T47D (cell line): ENCODE measurements at places on chromosomes 5 and 9.

DNA sequence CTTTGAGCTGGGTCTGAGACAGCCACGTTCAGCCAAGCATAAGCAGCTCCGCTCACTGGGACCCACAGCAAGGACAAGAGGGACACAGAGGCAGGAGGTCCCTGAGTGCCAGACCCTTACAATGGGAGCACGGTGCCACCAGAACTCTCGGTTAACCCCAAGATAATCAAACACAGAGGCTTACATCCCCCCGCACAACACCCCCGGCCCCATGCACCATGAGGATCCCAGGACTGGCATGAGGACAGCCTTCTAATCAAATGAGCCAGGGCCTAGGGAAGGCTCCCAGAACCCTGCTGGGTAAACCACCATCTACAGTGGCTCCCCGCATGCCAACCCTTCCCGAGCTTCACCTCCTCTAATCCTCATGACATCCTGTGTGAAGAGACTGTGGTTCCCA is 7.4 kb downstream of the GFPT2 start:
- DNase-seq = no peak

DNA sequence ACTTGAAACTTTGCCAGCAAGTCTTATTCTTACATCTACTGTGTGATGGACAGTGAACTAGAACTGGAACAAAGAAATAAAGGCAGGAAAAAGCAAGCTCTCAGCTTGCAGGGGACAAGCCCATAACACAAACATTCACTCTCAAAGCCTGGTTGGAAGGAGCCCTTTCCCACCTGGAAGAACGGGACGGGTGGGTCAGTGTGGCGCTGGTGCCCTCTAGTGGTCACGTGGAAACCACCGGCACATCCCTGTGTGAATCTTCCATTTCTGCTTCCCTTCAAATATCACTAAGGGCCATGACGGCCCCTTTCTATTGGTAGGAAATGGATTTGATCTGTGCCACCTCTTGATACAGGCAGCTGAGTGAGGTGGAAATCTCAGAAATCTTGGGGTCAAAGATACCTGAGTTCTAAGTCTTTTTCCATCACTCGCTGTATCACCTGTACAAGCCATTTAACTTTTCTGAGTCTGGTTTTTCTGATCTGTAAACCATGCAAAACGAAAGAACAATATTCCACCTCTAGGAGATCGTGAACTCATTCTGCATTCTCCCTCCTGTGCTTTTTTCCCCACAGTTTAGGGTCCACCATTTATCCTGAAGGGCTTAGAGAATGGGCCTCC is 211.6 kb downstream of the MSX2 start:
- peak; percentile 76 for DNase-seq

DNA sequence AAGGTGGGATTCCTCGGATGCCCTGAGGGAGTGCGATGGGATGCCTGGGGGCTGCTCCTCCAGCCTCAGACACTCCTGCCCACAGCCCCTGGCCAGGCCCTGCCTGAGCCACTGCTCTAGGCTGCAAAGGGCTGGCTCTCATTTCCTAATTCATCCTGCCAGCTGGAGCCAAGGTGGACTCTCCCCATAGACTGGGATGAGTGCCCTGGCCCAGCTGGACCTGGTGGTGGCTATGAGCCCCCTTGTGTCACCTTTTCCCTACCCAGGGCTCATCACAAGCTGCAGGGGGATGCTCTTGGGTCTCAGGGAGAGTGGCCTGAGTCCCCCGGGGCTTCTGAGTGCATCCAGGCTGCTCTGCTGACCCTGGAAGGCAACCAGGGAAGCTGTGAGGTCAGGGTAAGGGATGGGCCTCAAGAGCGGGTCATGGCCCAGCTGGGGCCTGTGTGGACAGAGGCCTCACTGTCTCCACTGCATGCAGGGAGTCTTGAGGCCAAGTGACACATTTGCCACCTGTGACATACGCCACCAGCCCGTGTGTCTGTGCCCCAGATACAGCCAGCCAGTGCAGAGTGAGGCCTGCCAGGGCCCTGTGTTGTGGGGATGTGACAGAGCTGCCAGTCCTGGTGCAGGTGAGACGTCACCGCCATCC is 102.7 kb upstream of the IER5L start:
- no peak for DNase-seq

DNA sequence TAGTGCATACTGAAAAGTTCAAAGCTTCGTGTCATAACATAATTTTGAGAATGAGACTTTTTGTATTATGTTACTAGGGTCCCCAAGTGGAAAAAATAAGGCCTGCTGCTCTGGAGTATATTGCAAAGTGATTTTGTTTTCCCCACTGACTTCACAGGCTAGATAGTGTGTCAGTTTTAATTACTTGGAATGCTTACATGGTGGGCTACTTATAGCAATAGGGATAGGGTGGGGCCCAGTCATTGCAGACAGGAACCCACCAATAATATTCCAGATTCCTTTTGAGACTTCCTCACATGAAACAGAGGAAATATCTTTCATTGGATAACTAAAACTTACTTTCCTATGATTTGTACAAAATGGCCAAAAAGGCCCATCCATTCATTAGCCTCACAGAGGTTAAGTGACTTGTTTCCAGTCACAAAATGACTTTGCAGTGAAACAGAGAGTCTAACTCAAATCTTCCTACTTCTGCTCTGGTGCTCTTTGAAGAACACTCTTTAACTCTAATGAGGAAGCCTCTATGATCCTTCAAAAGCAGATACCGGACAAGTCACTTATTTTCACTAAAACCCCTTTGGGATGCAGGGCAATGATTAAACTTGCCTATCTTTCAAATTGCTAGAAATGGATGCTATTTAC is 16.2 kb upstream of the MEF2C start:
- no peak for DNase-seq

DNA sequence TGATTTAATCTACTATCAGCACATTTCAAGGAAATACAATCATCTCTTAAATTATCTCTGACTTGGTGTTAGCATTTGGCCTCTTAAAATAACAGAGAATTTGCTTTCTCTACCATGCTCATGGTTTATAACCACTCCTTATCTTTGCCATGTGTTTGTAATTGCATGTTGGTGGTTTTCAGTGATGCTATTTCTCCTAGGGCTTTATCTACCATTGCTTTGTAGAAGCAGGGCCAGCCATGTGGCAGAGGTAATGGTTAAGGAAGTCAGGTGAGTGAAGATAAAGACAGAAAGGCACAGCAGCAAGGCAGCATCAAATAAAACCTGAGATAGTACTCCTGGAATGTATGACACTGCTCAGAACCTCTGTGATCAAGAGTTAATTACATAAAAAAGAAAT is 206.2 kb downstream of the FER start:
- no peak for DNase-seq
